ENCODE measurements at places on chromosomes 2 and 18. TPM values are rescaled to one million over a fixed set of nuclear protein-coding genes. Genes with fewer than 3 reads are reported as not detected.
A peak's percentile ranks its signal among the peaks of the same experiment; 100 is the strongest.

- H3K4me1 ChIP-seq: no peaks in the 10 kb centered on the region
- H3K27me3 ChIP-seq: no peaks in the 10 kb centered on the region
- DNase-seq: no peak
Observed at GRCh38 chr2:229111744-229112143, 159.3 kb downstream of the PID1 start.

SLC1A4 gene
- total RNA-seq: 1.1 TPM

DNA sequence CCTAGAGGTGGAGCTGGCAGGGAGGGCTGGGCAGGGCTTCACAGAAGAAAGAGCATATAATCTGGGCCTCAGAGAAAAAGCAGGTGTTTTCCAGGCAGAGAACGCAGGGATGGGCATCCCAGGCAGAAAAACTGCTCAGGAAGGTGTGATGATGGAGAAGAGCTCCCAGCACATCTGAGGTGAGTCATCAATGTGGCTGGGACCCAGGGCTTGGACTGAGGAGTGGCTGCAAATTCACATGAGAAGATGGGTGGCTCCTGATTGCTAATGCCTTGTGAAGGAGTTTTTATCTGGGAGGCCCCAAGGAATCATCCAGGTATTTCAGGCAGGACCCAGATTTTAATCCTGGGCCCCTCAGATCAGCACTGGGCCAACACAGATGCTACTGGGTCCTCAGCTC, 10.2 kb downstream of the IL1F10 start:
- no peak for DNase-seq
- no peak overlapping the region for H3K4me3 ChIP-seq
- H3K27me3 ChIP-seq: no peaks in the 10 kb centered on the region
- no peaks in the 10 kb centered on the region for H3K4me1 ChIP-seq

- no peaks in the 10 kb centered on the region for H3K27me3 ChIP-seq
- H3K4me1 ChIP-seq: peaks cover 53% of the 10 kb centered on the region
- no peaks in the 10 kb centered on the region for H3K36me3 ChIP-seq
- peak overlapping the region; percentile 55 for H3K27ac ChIP-seq
- peak; percentile 82 for DNase-seq
Observed at GRCh38 chr2:43127208-43127940, 99.0 kb downstream of the ZFP36L2 start.

ANKRD23 gene
- 19.8 TPM for total RNA-seq

DNA sequence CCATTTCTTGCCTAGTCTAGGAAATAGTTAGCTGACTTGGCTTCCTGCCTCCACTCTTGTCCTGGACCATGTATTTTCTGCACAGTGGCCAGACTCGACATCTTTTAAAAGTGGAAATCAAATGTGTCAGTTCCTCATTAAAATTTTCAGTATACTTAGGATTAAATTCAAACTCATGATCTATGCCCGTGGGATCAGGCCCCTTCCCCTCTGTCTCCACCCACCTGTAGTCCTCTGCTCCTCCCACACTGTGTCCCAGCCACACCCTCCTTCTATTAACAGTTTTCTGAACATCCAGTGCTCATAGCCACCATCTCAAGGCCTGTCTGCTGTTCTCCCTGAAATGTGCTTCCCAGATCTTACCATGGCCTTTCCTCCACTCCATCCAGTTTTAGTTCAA, 13.3 kb downstream of the ARHGAP25 start:
- H3K4me1 ChIP-seq: peaks cover 83% of the 10 kb centered on the region
- H3K27me3 ChIP-seq: no peaks in the 10 kb centered on the region
- peak; percentile 16 for DNase-seq
- peak overlapping the region; percentile 60 for H3K27ac ChIP-seq
- peaks cover 10% of the 10 kb centered on the region for H3K36me3 ChIP-seq

DNA sequence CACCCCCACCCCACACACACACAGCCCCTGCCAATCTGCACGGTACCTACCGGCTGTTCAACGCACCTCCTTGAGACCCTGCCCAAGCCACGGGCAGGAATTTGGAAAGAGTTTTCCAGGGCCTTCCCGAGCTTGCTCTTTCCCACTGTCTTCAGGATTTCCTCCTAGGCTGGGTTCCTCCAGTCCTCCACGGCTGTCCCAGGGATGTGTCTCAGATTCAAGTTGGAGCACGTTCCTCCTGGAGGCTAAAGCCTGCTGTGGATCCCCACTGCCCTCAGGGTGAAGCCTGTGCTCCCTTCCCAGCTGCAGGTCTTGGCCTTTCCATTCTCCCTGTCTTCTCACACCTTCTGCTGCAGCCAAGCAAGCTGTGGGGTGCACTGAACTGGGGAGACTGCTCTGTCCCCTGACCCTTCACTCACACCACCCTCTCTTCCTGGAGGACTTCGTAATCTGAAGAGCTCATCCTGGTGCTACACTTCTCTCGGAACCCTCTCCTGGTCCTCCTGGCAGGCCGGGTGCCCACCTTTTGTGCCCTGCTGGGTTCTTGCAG, 54.9 kb upstream of the HS6ST1 start:
- no peak for DNase-seq
- peaks cover 29% of the 10 kb centered on the region for H3K4me1 ChIP-seq
- H3K36me3 ChIP-seq: no peaks in the 10 kb centered on the region

DNA sequence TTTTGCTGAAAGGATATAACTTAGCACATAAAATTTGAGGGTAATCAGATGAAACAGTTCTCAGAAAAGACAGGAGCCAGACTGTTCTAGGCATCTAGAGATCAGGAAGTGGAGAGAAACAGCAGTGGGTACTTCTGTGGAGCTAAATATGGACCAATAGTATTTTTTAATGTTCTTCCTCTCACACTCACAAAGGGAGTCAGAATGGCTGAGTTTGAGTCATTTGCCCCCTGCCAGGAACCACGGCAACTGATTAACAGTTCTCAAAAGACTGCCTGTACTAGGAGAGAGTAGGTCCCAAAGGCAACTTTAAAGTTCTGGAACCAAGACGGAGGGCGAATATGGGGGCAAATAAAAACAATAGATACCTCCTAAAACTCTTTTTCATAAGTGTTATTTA, 107.5 kb downstream of the GULP1 start:
- H3K4me1 ChIP-seq: no peaks in the 10 kb centered on the region
- H3K36me3 ChIP-seq: no peaks in the 10 kb centered on the region
- no peak overlapping the region for H3K27ac ChIP-seq
- H3K27me3 ChIP-seq: no peaks in the 10 kb centered on the region

DNA sequence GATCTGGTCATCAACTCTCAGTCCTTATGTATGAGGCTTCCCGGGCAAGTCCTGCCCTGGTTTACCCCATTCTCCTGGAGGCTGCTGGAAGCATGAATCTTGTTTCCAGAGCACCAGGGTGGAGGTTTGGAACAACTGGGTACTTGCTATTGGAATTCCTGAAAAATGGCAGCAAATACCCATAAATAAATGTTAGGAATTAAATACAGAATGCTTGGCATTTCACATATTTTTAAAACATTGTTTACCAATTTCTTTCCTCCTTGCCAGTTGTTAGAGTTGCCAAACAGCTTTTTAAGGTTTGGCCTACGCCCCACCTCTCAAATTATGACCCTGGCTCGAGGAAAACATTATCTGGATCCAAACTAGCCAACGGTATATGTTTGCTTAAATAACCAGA, 90.6 kb upstream of the ZCCHC2 start:
- H3K27me3 ChIP-seq: no peaks in the 10 kb centered on the region
- no peaks in the 10 kb centered on the region for H3K4me1 ChIP-seq
- H3K36me3 ChIP-seq: no peaks in the 10 kb centered on the region
- DNase-seq: no peak
- no peak overlapping the region for H3K4me3 ChIP-seq
- no peak overlapping the region for H3K27ac ChIP-seq

HES6 gene
- 0.73 TPM for total RNA-seq

DNA sequence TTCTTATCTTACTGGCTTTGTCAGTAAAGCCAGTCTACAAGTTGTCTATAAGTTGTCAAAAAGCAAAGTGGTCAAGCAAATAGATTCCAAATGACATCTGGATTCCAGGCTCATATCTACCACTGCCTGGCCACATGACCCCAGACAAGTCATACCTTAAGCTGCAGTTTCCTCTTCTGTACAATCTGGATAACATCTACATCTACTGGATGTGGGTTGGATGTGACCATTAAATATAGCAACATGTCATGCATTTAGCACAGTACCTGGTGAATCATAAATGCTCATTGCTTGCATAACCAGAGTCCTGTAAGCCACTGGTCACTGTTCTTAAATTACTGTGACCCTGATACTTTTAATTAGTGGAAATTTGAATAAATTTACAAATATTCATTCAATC, 16.8 kb downstream of the COBLL1 start:
- H3K4me1 ChIP-seq: no peaks in the 10 kb centered on the region
- no peaks in the 10 kb centered on the region for H3K27me3 ChIP-seq

GRCh38 chr2:11101430-11101829, 53.8 kb upstream of the SLC66A3 start:
- DNase-seq: no peak
- H3K36me3 ChIP-seq: no peaks in the 10 kb centered on the region
- no peak overlapping the region for H3K4me3 ChIP-seq
- no peaks in the 10 kb centered on the region for H3K27me3 ChIP-seq
- no peak overlapping the region for H3K27ac ChIP-seq

DSG1 gene
- total RNA-seq: not detected

LIMS2 gene
- total RNA-seq: 5.3 TPM

GRCh38 chr18:72762515-72763122, 105.2 kb downstream of the NETO1 start:
- peak; percentile 7 for DNase-seq
- no peaks in the 10 kb centered on the region for H3K27me3 ChIP-seq
- H3K4me1 ChIP-seq: no peaks in the 10 kb centered on the region
- no peak overlapping the region for H3K4me3 ChIP-seq
- no peak overlapping the region for H3K27ac ChIP-seq

SPC25 gene
- total RNA-seq: 24.0 TPM

NDUFB3 gene
- 18.3 TPM for total RNA-seq

CAPN13 gene
- not detected for total RNA-seq

DNA sequence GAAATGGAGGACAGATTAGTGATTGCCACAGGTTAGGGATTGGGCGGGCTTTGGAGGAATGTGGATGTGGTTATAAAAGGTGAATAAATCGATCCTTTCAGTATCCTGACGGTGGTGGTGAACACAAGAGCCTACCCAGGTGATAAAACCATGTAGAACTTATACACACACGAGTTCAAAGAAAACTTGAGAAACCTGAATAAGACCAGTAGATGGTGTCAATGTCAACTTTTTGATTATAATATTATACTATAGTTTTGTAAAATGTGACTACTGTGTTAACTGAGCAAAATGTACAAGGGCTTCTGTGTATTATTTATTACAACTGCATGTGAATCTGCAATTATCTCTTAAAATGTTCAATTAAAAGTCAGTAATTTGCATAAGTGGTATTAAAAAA, 136.3 kb downstream of the ERBB4 start:
- no peaks in the 10 kb centered on the region for H3K4me1 ChIP-seq
- no peak for DNase-seq
- no peak overlapping the region for H3K4me3 ChIP-seq
- no peak overlapping the region for H3K27ac ChIP-seq
- H3K27me3 ChIP-seq: no peaks in the 10 kb centered on the region
- no peaks in the 10 kb centered on the region for H3K36me3 ChIP-seq

GPR55 gene
- total RNA-seq: 1.6 TPM

PUM2 gene
- 137 TPM for total RNA-seq

DNA sequence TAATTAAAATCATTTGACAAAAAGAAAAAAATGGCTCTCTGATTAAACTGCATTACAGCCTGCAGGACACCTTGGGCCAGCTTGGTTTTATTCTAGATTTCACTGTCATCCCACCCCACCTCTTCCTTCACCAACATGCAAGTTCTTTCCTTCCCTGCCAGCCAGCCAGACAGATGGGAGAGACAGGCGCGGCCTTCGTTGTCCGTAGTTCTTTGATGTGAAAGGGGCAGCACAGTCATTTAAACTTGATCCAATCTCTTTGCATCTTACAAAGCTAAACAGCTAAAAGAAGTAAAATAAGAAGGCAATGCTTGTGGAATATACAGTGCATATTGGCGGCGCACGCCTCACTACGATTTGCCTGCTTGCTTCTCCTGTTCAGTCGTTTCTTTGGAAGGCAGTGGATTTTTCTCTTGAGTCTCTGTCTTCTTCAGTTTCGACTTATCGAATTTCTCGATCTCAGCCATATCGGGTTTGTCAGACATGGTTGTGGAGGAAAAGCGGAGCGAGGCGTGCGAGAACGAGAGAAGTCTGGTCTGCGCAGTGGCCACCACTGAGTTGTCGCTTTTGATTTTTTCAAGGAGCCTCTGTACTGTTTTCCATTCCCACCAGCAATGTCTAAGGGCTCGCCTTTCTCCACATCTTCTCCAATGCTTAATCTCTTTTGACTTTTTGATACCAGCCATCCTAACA, 22.4 kb downstream of the COLEC11 start:
- H3K4me3 ChIP-seq: no peak overlapping the region
- no peak for DNase-seq
- H3K36me3 ChIP-seq: no peaks in the 10 kb centered on the region
- no peaks in the 10 kb centered on the region for H3K27me3 ChIP-seq

DNA sequence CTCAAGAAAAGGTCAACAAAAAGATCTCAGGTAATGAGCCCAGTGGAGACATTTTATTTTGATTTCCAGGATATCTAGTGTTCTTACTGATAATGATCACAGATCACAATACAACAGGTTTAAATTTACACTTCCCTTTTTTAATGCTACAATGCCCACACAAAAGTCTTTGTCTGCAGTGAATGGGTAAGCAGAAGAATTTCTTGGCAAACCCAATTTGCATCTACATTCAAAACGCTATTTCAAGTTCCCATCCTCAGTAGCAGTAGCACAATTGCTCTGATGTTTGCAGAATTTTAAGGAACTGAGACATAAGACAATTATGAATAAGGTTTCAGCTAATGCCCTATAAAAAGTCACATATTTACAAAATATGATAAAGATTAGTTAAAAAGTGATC, 929.4 kb upstream of the PIK3C3 start:
- DNase-seq: no peak
- no peaks in the 10 kb centered on the region for H3K4me1 ChIP-seq

GRCh38 chr2:216090369-216090786, 8.7 kb downstream of the TMEM169 start:
- DNase-seq: no peak
- no peaks in the 10 kb centered on the region for H3K27me3 ChIP-seq
- no peaks in the 10 kb centered on the region for H3K36me3 ChIP-seq
- H3K4me3 ChIP-seq: no peak overlapping the region
- H3K4me1 ChIP-seq: peaks cover 15% of the 10 kb centered on the region

- H3K4me3 ChIP-seq: no peak overlapping the region
- no peak for DNase-seq
- H3K36me3 ChIP-seq: no peaks in the 10 kb centered on the region
- H3K4me1 ChIP-seq: no peaks in the 10 kb centered on the region
- no peak overlapping the region for H3K27ac ChIP-seq
Observed at GRCh38 chr2:165009466-165009865, 54.1 kb upstream of the SLC38A11 start.

GRCh38 chr2:64657411-64657810, 3.7 kb upstream of the SERTAD2 start:
- H3K36me3 ChIP-seq: no peaks in the 10 kb centered on the region
- H3K4me3 ChIP-seq: no peak overlapping the region
- H3K27me3 ChIP-seq: no peaks in the 10 kb centered on the region
- H3K4me1 ChIP-seq: peaks cover 3% of the 10 kb centered on the region
- DNase-seq: no peak

GRCh38 chr2:177740700-177741099, 331.9 kb downstream of the PDE11A start:
- no peaks in the 10 kb centered on the region for H3K36me3 ChIP-seq
- no peaks in the 10 kb centered on the region for H3K4me1 ChIP-seq
- H3K27me3 ChIP-seq: no peaks in the 10 kb centered on the region
- DNase-seq: no peak

EIF2B4 gene
- 49.5 TPM for total RNA-seq

- no peak overlapping the region for H3K4me3 ChIP-seq
- H3K36me3 ChIP-seq: no peaks in the 10 kb centered on the region
- no peak for DNase-seq
- H3K4me1 ChIP-seq: no peaks in the 10 kb centered on the region
- no peak overlapping the region for H3K27ac ChIP-seq
Observed at GRCh38 chr2:120959426-120959825, 223.8 kb downstream of the GLI2 start.

- no peak for DNase-seq
- no peaks in the 10 kb centered on the region for H3K27me3 ChIP-seq
- no peak overlapping the region for H3K4me3 ChIP-seq
Observed at GRCh38 chr2:234673961-234674759, 177.3 kb upstream of the ARL4C start.

All from naive thymus-derived CD4-positive, alpha-beta T cell (primary cell).